ENCODE measurements at places on chromosomes 2 and 18.
A peak's percentile ranks its signal among the peaks of the same experiment; 100 is the strongest.

GRCh38 chr2:132255714-132256113 is 94.0 kb upstream of the ANKRD30BL start:
- no peak for DNase-seq

GRCh38 chr2:207041786-207042554 is 102.7 kb downstream of the CPO start:
- DNase-seq, result no peak

GRCh38 chr2:82576656-82577055 is 1882.4 kb downstream of the SUCLG1 start:
- DNase-seq, result no peak

- no peak for DNase-seq
Observed at GRCh38 chr2:54672590-54673456, 50.6 kb upstream of the EML6 start.

- no peak for DNase-seq
Observed at GRCh38 chr2:168207851-168208250, 39.5 kb downstream of the STK39 start.

DNA sequence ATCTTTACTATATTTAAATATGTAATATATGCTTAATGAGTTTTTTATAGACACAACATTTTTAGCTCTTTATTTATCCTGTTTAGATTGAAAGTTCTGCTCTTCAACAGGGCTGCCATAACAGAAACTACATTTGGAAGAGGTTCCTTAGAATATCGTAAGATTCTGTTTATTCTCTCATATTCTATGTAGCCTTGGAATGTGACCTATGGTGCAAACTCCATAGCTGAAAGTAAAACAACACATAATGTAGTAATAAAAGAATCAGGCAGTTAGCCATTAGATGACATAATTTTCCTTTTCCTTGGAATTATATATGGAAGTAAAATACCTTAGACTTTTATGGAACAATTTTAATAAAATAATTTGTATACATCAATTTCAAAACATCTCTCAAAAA is 91.3 kb downstream of the ZNF804A start:
- DNase-seq, result no peak

- DNase-seq, result no peak
Observed at GRCh38 chr2:30761226-30761625, 46.0 kb downstream of the CAPN13 start.

- no peak for DNase-seq
Observed at GRCh38 chr2:126370201-126370600, 285.8 kb upstream of the GYPC start.

DNA sequence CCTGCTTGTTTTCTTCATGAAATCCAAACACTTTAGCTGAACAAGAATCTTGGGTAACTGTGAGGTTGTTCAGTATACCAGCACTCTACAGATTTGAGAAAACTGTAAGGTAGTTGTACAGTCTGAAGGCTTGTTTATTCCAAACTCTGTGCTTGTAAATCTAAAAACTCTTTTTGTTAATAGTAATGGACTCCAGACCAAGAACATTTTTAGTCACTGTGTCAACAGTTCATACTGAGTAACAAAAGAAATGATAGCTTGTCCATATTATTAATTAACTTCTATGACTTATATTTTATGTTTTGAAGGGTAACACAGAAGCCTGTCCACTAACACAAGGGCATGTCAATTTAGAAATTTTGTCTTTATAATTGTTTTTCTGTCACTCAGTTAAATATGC is 72.2 kb upstream of the KYNU start:
- DNase-seq, result no peak

DNA sequence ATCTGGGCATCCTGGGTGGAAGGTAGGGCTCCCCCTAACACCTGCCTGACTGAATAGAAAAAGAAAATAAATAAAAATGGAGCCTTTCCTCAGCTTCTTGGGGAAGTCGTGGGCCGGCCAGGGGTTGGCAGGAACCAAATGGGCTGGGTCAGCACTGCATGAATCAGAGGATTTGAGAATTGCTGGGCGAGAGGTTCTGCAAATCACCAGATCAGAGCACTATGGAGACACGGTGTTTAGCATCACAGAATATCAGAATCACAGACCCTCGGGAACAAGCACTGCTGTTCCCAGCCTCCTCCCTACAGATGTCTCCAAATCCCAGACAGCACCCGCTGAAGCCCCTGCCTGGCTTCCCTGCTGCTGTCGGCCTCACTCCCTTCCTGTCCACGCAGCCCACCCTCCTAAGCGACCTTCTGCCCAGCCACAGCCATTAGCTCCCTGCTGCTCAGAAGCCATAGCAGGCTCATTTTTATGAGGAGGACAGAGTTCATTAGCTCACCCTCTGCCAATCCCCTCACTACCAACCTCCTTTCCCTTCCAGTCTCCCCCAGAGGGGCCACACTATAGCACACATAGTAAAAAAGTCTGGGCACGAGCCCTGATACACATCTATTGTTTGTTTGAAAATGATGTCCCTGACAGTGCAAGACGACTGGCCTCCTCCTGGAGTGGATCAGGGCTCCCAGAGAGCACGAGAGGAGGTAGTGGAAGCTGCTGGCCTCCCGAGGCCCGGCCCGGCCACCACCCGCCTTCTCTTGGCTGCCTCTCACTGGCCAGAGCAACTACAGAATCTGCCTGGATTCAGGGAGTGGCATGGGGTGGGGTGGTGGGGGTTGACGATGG is 64.6 kb upstream of the TAF1B start:
- DNase-seq, result no peak

DNA sequence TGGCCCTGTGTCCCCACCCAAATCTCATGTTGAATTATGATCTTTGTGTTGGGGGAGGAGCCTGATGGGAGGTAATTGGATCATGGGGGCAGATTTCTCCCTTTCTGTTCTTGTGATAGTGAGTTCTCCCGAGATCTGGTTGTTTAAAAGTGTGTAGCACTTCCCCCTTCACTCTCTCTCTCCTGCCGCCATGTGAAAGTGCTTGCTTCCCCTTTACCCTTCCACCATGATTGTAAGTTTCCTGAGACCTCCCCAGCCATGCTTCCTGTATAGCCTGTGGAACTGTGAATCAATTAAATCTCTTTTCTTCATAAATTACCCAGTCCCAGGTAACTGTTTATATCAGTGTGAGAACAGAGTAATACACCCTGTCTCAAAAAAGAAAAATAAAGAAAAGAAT is 25.5 kb downstream of the LRRFIP1 start:
- DNase-seq, result no peak

DNA sequence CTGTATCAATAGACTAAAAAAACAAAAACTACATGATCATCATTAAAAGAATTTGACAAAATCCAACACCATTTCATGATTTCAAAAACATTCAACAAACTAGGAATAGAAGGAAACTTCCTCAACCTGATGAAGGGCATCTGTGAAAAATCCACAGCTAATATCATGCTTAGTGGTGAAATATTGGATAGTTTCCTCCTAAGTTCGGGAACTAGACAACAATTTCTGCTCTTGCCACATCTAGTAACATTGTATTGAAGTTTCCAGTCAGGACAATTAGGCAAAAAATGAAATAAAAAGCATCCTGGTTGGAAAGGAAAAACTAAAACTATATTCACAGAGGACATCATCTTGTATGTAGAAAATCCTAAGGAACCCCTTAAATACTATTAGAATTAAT is 34.8 kb downstream of the TNS1 start:
- DNase-seq, result no peak

DNA sequence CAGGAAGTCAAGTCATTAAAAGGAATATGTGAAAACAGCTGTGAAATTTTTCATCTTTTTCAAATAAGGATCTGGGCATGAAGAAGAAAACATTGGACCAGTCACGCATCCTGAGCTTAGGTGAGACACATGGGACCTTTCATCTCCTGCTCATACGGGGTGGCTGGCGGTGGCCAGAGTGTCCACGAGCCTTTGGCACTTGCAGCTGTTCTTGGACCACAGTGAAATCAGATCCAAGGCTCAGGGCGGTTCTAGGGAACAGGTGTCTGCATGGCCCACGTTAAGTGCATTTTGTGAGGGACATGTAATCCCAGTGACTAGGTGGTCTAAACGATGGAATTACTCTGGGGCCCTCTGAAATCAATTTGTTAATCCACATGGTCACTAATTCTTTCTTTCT is 212.7 kb upstream of the COPS8 start:
- DNase-seq, result no peak

DNA sequence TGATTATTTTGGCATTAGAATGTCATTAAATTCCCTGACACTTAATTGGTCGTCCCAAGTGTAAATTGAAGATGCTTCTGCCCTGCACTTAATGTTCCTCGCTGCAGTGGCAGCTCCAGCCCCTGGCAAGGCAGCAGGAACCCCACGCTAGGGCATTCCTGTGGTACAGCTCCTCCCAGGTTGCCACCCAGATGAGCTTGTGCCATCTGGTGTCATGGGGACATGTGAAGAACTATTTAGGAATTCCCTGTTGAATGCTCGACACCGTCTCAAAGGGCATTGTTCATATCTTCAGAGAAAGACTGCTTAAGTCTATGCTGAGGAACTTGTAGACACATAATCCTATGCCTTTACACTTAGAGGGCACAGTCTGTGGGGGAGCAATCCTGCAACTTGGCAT is 38.9 kb downstream of the BCL2L11 start:
- no peak for DNase-seq

GRCh38 chr2:112830682-112831512 is 5.7 kb downstream of the IL1B start:
- no peak for DNase-seq

GRCh38 chr18:58303363-58303762 is 259.3 kb downstream of the NEDD4L start:
- peak; percentile 38 for DNase-seq

GRCh38 chr18:54203914-54204313 is 20.6 kb downstream of the MBD2 start:
- no peak for DNase-seq

GRCh38 chr2:212294816-212295215 is 243.8 kb downstream of the ERBB4 start:
- DNase-seq, result no peak

GRCh38 chr2:170571612-170572011 is 143.5 kb upstream of the SP5 start:
- no peak for DNase-seq

DNA sequence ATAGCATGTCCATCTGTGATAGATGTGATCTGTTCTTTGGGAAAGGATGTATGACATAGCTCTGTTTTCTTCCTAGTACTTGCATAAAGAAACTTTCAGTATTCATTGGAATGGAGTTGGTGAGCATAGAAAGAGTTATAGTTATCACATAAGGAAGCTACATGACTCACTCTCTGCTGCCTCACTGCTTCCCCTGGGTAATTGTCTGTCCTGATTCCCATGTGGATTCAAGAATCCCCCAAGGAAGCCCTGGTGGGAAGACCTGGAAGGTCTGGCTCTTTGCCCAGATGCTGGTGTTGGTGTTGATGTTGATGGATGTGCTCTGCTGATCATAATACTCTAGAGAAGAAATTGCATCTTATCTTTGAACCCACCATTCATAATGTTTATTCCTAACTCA is 60.6 kb downstream of the PTPN4 start:
- no peak for DNase-seq

- DNase-seq, result no peak
Observed at GRCh38 chr2:67277450-67277849, 119.7 kb upstream of the ETAA1 start.

DNA sequence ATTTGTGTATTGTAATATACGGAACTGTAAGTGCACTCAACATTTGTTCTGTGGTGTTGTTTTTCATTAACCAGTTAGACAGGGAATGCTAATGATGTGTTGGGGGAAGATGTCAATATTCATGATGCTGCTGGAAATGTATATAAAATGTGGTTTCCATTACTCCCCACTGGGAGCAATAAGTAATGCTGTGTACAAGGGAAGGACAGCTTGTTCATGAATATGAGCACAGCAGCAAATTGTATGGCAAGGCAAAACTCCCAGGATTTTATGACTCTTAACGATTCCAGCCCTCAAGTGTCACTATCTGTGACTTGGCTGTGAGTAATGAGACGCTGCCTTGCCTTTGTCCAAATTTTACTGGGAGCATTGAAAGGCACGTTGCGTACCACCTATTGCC is 312.4 kb upstream of the DDX18 start:
- DNase-seq, result no peak

DNA sequence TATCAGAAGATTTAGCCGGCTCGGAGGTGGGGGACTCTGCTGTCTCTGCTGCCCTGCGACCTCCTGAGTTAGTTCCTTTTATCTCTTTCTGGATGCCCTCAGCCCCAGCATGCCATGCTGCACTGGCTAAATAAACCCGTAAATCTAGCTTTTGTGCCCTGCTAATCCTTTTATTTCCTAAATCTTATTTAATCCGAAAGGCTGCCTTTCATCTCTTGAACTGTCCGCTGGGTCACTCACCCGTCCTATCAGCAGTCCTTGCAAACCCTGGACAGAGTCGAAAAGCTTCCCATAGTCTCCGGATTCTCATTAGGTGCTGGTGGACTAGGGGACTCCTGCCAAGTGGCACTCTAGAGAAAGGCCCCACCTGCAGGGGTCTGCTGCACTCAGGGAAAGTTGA is 122.0 kb upstream of the APCDD1 start:
- no peak for DNase-seq

Measured in activated T-cell treated with anti-CD3 and anti-CD28 coated beads, Interleukin-2, amount 50 U/mL, for 48 hours (primary cell).